ENCODE measurements at places on chromosomes 2 and 18. TPM values are rescaled to one million over a fixed set of nuclear protein-coding genes. Genes with fewer than 3 reads are reported as not detected.

Gene ERICH2
- not detected for total RNA-seq

DNA sequence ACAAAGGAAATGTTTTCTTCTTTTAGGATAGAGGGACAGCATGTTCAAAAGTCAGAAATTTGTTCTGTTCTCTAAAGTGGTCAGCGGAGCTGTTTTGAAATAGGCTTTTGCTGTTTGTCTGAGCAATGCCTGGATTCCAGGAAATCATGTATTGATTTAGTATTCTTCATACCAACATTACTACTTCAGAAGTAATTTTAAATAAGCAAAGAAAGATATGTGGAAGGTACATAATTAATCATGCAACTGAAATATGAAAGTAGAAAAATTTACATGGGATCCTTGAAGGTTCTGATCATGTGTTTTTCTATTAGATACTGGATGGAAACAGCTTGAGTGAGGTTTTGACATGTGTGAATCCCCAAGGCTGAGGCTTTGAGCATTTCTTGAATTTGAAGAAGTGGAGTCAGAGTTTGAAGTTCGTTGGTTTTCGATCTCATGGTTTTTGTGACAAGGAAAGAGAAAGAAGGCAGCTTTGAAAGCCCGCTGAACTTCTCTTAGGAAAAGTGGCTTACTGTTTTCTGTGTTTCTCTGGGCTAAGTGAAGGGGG lies 220.0 kb downstream of the LDLRAD4 start:
- no peaks in the 10 kb centered on the region for H3K27me3 ChIP-seq
- H3K36me3 ChIP-seq, result peaks cover 24% of the 10 kb centered on the region
- H3K27ac ChIP-seq, result peak overlapping the region; percentile 84

Gene AQP4
- not detected for total RNA-seq

- H3K27ac ChIP-seq, result no peak overlapping the region
- peaks cover 3% of the 10 kb centered on the region for H3K27me3 ChIP-seq
- no peak for DNase-seq
- H3K36me3 ChIP-seq, result no peaks in the 10 kb centered on the region
These were observed 47.0 kb downstream of the CRYGD start for GRCh38 chr2:208077276-208077675.
